ENCODE measurements at places on chromosomes 11 and 22.

GRCh38 chr22:36079041-36079440, 50.4 kb upstream of the RBFOX2 start:
- no peak for DNase-seq

GRCh38 chr22:23302171-23303002, 122.1 kb downstream of the BCR start:
- DNase-seq, result peak; percentile 64

DNA sequence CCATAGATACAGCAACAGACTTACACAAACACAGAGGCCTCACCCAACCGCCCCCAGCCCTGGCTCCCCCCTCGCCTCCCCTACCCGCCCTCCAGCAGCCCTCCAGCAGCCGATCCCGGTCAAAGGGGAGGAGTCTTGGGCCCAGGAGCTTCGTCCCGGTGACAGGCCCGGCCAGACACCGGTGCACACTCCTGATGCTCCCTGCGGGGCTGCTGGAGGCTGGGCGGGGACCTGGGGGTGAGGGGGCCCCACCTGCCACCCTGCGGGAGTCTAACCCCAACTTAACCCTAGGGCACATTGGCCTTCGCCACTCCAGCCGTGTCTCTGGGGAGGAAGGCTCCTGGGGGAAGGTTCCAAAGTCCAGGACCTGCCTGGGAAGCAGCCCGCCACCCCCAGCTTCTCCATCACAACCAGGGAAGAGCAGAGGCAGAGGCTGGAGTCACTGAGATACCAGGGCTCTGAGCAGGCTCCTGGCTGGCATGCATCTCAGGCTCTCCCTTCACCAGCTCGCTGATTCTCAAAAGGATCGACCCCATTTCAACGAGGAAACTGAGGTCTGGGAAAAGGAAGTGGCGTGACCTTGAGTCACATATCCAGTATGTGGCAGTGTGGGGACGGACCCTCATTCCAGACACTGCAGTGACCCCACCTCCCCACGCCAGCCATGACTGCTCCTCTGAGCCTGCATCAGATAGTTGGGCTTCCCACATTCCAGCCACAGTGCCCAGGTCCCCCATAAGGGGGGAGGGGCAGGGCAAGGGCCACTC, 14.4 kb downstream of the BCL9L start:
- peak; percentile 84 for DNase-seq

GRCh38 chr22:31136711-31137110, 3.6 kb downstream of the PLA2G3 start:
- no peak for DNase-seq

DNA sequence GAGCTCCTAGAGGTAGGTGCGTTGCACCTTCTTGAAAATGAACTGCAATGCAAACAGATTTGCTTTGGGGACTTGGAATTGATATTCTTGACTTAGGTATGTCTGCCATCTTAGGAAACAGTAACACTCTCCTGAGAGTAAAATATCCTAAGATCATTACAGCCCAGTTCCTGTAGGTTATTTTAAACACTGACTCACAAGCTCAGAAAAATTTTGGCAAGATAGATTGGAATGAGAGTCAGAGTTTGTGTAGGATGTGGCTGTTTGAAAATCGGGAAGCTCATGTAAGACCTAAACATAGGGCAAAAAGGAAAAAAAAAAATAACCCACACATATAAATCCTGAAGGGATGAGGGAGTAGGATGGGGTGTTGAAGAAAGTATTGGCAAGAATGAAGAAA, 377.0 kb upstream of the LRRC4C start:
- peak; percentile 3 for DNase-seq

- no peak for DNase-seq
Measured at GRCh38 chr11:87894961-87895360, 280.3 kb downstream of the RAB38 start.

GRCh38 chr11:133808393-133809140, 36.7 kb downstream of the SPATA19 start:
- DNase-seq, result no peak

DNA sequence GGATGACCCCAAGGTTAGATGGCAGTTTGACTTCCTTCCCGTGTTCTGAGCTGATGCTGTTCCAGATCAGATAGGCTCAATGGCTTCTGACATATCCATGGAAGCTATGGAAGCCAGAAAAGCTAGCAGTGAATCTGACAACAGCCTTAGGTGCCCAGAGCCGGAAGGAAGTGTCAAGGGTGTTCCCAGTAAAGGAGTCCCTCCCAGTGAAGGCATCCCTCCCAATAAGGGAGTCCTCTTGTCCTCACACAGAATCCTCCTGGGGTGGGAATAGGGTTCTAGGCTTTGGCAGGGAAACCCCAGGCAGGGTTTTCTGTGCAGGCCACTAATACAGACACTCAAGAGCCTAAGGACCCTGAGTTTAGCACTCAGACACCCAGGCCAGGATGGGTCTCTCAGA, 47.0 kb upstream of the ISX start:
- no peak for DNase-seq

DNA sequence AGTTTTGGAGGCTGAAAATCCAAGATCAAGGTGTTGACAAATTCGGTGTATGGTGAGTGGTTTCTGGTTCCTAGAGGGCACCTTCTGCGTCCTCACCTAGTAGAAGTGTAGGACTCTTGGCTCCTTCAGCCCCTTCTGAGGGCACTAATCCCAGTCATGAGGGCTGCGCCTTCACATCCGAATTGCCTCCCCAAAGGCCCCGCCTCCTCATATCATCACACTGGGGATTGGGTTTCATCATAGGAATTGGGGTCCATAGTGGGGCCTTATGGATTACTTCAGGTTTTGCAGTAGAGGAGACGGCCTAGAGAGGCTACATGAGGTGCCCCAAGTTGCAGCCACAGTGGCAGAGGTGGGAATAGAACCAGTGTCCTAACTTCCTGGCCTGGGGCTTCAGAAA, 87.1 kb downstream of the CEP164 start:
- DNase-seq, result no peak

DNA sequence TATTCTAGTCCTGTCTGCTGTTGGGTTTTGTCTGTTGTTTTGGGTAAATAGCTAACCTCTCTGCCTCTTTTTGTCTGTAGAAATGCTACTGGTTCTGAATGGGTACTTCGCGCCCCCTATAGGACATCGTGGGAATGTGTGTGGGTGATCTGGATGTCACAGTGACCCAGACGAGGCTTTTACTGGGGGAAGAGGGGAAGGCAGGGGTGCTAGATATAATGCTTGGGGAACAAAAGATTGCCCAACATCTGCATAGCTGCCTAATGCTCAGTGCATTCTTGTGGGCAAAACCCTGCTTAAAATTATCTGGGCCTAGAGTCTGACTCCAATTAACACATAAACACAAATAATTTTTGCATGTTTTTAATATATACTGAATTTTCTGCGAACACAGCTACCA, 57.7 kb downstream of the BMAL1 start:
- peak; percentile 69 for DNase-seq

DNA sequence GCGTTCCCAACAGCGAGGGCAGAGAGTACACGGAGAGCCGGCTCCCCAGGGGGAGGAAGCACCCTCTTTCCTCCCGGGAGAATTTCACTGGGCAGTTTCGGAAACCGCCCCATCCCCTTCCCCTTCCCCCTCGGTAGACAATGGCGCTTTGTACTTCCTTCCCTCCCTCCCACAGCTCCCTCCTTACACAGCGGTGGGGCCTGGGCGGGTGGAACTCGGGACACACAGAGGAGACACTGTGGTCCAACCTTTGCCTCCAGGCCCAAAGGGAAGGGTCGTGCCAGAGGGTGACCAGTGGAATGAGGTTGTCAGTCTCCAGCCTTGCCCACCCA, 4.3 kb downstream of the SMTN start:
- no peak for DNase-seq

DNA sequence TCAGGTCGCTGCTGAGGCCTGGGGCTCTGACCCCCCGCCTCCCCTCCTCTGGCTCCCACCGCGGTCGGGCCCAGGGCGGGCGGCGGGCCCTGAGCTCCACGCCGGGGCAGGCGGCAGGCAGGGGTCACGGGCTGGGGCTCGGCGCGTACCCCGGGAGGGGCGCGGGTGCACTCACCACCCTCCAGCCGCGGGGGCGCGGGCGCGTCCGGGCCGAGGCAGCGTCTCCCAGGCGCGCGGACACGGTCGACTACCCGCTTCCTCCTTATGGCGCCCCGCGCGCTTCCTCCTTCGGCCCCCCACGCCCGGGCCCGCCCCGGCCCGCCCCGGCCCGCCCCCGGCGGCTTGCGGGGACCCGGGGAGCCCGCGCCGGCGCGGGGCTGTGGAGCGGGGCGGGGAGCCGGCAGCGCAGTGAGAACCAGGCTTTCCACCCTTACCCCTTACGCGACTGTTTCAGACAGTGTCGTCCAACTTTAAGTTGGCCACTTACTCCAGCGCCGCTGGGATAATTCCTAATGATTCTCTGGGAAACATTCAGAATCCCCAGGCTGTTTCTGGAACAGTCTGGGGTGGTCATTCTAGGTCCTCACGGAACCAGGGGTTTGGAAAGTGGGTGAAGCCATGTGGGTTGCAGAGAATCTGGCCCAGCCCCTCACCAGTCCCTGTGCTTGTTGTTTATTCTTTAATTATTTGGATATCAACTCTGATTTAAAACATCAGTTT, at the start of gene BID:
TSS of gene BID (minus strand) at position 264 of the 720 bp plus-strand sequence. CDS start 24,353 bp downstream, outside the sequence.
- no peak for DNase-seq

- no peak for DNase-seq
Measured at GRCh38 chr22:38205261-38206128, 3.7 kb downstream of the MAFF start.

DNA sequence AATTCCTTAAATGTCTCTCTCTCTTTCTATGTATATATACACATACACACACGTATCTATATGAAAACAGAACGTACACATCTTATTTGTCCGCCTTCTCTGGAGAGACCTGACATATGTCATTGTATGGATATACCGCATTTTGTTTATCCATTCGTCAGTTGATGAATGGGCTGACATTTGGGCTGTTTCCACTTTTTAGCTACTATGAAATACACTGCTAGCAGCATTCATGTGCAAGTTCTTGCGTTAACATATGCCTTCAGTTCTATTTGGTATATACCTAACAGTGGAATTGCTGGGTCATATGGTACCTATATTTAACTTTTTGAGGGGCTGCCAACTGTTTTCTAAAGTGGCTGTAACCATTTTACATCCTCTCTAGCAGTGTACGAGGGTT, 18.0 kb upstream of the DNAJB13 start:
- DNase-seq, result no peak

- no peak for DNase-seq
Measured at GRCh38 chr11:65699306-65699705, 12.7 kb upstream of the KAT5 start.

DNA sequence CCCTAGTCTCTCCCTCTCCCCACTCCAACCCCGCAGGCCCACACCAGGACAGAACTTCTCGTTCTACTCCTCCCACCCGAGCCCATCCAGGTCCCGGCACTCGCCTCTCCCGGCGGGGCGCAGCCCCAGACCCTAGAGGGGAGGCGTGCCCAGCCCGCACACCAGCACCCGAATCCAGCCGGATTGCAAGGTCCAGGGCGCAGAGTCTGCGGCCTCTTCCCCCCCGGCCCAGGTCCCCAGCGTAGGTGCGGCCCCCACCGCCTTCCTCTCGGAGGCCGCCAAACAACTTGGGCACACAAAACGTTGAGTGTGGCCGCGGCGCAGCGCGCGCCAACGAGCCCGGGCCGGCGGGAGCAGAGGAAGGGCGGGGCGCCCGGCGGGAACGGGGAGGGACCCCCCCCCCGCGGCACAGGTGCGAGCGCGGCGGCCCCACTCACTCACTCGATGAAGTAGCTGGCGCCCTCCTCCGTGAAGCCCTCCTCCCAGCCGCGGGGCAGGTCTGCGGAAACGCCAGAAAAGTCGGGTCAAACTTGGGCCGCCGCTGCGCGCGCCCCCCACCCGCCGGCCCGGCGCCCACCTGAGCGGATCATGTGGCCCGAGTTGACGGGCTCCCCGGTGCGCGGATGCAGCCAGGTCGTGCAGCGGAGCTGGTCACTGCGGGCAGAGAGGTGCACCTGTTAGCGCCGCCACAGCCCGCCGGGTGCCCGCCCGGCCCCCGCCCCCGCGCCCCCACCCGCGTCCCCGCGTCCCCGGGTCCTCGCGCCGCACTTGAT, 480 bp downstream of the PLEKHA7 start:
- no peak for DNase-seq

DNA sequence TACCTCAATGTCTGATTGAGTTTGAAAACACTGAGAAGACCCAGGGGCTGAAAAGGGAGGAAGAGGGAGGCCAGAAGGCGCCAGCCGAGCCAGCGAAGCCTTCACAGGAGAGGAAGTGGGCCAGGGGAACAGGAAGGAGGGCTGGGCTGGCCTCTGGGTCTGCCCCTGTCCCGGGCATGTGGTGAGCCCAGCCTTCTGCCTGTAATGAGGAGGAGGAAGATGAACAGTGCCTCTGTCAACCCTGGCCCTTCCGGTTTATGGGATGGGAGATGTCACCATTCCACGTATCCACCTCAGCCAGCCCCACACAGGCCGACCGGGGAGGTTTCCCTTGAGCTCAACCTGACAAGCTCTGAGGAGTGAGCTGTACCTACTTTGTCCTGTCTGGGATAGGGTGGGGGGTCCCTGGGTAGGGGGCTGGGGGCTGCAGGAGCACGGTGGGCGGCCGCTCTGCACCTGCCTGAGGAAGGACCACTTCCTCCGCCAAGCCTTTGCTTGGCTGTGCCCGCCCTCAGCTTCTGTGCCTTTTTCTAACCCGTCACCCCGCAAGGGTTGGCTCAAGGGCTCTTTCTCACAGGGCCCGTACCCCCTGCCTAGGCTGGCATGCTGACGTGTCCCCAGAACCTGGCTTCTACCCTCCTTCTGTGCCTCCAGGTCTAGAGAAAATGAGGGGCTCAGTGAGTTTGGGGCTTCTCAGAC, 2.0 kb downstream of the PARVG start:
- DNase-seq, result no peak

DNA sequence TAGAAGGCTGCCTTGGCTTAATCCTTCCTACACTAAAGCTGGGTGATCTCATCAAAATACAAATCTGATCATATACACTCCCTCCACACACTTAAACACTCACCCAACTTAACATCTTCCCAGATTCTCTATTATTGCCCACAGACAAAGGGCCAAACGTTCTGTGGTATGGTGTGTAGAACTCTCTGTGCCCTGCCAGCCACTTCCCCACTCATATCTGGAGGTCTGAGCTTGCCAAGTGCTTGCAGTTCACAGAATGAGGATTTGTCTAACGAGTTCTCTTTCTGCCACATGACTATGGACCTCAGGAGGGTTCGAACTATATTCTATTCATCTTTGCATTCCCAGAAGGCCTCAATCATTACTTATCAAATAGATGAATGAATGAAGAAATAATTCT, 77.6 kb downstream of the MPPED2 start:
- DNase-seq, result no peak

GRCh38 chr22:20109411-20110358, 6.2 kb upstream of the RANBP1 start:
- DNase-seq, result no peak

- peak; percentile 60 for DNase-seq
Measured at GRCh38 chr11:116725434-116726221, 47.2 kb downstream of the BUD13 start.

GRCh38 chr11:2383852-2384804, 7.0 kb downstream of the CD81 start:
- DNase-seq, result no peak

- no peak for DNase-seq
Measured at GRCh38 chr11:23957314-23957713, 539.5 kb upstream of the LUZP2 start.

GRCh38 chr22:44895296-44896055, 114.3 kb downstream of the PHF21B start:
- DNase-seq, result no peak

GRCh38 chr11:124801014-124801413, 808 bp upstream of the MSANTD2 start:
- peak; percentile 56 for DNase-seq
